ENCODE measurements at places on chromosomes 3 and 15.

GRCh38 chr3:25971736-25972135 is 181.8 kb downstream of the OXSM start:
- DNase-seq: no peak

GRCh38 chr3:47399016-47399415 is 18.2 kb downstream of the PTPN23 start:
- no peak for DNase-seq

DNA sequence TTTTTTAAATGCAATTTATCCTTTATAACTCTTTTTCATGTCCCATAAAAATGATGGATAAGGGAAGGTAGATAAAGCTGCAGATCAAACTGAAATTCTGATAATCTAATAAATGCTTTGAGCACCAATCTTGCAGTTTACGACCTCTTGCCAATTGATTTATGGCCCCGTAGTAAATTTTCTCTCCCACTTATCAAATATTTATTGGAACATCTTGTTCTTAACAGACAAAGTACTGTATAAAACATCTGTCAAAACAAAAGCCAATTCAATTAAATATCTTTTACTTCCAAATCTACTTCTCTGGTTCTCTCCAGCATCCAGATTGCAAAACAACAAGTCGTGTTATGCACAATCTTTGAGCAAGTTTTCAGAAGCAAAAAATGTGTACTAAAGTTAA is 34.6 kb downstream of the POLR2M start:
- DNase-seq: no peak

- no peak for DNase-seq
Observed at GRCh38 chr3:23756206-23756840, 49.4 kb upstream of the UBE2E1 start.

DNA sequence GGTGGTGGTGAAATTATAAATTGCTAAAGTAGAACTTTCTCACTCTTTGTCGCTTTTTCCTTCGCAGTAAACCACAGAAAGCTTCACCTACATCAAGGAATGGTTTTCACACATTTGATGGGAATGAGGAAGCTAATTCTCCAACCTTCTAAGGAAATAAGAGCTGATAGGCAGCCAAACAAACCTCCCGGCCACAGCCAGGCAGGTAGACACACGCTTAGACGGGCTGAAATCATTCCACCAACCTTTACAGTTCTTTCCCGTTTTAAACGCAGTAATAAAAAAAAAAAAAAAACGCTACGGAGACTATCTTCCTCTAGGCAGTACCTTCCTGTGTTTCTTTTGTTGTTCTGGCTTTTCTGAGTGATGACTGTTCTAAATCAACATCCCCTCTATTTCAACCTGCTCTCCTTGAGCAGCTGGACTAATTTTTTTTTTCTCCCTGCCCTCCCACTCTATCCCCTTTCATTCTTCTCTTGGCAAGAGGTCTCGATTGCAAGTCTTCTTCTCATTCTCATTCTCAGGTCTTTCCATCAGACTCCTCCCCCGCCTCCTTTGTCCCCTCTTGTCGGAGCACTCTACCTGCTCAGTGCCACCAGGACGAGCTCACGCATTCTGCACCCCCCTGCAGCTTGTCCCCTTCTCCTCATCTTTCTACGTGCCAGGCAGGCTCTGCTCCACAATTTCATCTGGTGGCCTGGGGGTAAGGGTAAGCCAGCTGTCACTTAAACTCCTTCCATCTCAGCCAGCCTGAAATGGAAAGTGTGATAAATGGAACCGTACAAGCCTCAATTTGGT is 391.1 kb upstream of the MDFIC2 start:
- DNase-seq: no peak

DNA sequence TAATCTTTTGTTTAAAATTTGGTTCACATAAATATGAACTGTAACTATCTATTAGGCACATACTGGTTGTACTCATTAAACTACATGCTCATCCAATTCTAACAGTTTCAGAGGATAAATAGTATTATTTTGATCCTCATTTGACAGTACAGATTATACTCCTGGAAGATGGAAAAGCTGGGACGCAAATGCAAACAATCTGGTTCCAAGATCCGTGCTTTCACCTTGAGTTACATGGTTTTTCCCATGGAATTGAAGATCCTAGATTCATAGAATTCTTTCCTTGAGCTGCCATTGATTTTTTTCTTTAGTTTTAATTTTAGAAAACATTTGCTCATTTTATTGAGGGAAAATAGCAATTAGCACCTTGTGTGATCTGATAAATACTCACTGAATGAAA is 285.8 kb downstream of the ROBO2 start:
- DNase-seq: no peak

GRCh38 chr3:194487289-194488054 is 670 bp upstream of the ATP13A3 start:
- DNase-seq: peak; percentile 69

- no peak for DNase-seq
Observed at GRCh38 chr3:149566292-149566975, 91.4 kb downstream of the WWTR1 start.

- DNase-seq: no peak
Observed at GRCh38 chr15:44033894-44034293, 161.2 kb downstream of the FRMD5 start.

- DNase-seq: no peak
Observed at GRCh38 chr15:57282686-57283085, 93.6 kb upstream of the CGNL1 start.

GRCh38 chr3:4846543-4846942 is 132.7 kb upstream of the BHLHE40 start:
- no peak for DNase-seq

GRCh38 chr3:133833267-133833666 is 27.7 kb downstream of the SRPRB start:
- DNase-seq: no peak

GRCh38 chr3:14884665-14885064 is 62.7 kb upstream of the NR2C2 start:
- DNase-seq: no peak

DNA sequence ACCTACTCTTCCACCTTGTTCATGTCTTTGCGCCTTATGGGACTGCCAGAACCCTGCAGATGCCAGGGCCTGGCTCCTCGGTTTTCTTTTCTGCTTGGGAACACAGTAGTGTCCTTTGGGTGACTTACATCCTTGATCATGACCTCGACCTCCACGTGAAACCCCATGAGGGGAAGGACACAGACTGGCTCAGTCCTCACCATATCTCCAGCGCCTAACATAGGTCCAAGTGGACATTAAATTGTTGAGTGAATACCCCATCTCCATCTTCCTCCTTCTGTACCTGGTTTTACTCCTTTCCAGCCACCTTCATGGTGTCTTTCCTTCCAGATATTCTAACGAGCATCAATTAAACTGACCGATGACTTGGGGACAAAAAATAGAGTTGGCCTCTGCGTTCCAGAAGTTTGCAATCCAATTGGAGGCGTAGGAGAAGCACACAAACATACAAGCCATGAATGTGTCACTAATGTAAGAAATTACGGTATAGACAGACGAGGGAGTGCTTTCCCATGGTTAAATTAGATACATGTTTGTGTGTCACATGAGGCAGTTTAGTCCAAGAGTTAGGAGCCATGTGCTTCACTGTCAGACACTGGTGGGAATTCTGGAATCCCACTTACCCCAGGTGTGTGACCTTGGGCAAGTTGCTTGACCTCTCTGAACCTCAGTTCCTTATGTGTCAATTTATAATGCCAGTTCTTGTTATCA is 907 bp upstream of the HERC1 start:
- DNase-seq: no peak

- no peak for DNase-seq
Observed at GRCh38 chr3:63333815-63334214, 55.7 kb downstream of the SYNPR start.

- DNase-seq: no peak
Observed at GRCh38 chr3:124438813-124439212, 291.4 kb upstream of the UMPS start.

- no peak for DNase-seq
Observed at GRCh38 chr15:87155771-87156170, 1076.1 kb downstream of the AGBL1 start.

DNA sequence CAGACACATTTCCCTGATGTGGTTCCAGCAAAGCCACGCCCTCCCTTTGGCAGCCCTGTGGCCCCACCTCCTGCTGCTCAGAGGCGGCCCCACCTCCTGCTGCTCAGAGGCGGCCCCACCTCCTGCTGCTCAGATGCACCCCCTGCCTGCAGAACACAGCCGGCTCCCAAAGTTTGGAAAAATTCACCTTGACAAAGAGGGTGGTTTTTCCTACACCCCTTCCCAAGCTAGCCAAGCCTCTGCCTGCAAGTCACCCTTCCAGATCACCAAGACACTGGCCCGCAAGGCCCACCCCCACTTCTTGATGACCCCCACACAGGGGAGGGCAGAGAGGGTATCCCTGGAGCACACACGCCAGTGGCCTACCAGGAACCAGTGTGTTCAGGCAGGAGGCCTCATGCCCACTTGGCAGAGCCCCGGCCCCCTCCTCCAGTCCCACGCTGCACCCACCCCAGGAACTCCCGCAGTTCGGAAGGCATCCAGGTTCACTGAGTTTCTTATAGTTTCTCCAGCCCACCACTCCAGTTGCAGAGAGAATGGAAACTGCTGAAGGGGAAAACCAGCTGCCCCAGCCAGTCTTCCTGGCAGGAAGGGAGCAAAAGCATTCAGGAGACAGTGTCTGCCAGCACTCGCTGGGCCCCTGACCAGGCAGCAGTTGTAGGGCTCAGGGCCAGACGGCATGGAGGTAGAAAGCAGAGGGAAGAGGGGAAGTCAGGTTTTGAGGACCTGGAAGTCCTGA is 2.3 kb upstream of the HAPLN3 start:
- peak; percentile 34 for DNase-seq

DNA sequence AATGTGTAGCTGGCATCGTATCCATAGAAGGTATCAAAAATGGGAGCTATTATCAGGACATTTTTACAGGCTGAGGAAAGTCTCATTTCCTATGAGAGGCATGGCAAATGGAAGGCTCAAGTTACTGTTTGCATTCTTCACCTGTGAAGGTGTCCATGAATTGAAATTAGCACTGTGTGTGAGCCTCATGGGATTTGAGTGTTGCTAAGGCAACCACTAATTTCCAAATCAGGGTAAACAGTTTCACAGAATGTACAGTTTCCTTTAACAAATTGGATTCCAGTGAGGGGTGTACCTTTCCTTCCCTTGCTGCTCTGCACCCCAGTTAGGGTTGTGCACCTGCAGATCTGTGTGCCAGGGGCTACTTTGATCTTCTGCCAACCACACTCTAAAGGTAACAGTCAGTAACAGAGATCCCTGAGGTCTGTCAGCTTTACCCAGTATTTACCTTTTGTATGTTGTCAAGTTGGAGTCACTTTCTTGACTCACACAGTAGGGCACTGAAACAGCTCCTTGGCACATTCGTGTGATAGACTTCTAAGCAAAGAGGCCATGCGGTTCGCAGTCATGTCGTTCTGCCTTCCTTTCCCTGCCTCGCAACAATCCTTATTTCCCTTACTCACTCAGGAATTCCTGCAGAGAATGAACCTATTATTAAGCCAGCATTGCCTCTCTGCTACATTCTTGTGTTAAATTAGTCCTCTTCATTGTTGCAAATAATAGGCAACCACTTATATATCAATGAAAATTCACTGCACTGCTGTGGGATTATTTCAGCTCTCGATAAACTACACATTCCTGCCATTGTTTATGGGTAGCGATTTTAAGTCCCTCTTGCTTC is 129.8 kb upstream of the GBE1 start:
- DNase-seq: no peak

GRCh38 chr3:189286188-189286587 is 114.4 kb downstream of the TPRG1 start:
- DNase-seq: no peak

GRCh38 chr3:107993771-107994170 is 97.1 kb downstream of the CD47 start:
- DNase-seq: no peak

GRCh38 chr15:74847432-74847831 is 4.5 kb upstream of the ULK3 start:
- no peak for DNase-seq

DNA sequence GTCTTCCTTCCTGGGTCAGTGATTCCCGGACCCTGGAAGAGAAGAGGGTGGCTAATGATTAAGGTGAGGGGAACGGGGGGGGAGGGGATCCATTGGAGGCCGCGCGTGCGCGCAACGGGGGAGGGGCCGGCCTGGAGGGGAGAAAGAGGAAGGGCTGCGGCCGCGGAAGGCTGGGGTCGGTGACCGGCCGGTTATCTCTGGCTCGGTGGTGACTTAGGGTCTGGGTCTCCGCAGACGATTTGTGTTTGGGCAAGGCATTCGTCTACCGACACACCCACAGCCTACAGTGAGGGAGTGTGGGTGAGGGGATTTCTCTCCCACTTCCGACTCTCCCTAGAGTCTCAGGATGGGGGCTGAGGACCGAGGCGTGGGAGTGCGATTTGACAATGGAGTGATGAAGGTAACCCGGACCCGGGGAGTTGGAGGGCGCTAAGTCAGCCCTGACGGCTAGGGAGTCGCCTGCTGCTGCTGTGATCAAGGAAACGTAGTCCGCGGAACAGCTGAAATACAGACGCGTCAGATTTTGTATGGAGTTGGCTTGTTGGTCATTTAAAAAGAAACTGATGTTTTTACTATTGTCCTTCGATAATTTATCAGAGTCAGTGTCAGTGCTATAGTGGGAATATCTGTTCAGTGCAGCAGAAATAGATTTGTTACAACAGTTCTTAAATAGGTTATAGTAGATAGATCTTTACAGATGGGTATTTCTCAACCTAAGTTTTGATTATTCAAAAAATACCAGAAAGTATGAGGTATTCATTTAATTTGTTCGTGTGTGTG is 733 bp downstream of the RNF111 start:
- DNase-seq: peak; percentile 47

GRCh38 chr3:42191443-42191747 is 74.6 kb downstream of the CCK start:
- DNase-seq: no peak

GRCh38 chr15:63490345-63491034 is 13.9 kb upstream of the USP3 start:
- peak; percentile 92 for DNase-seq

DNA sequence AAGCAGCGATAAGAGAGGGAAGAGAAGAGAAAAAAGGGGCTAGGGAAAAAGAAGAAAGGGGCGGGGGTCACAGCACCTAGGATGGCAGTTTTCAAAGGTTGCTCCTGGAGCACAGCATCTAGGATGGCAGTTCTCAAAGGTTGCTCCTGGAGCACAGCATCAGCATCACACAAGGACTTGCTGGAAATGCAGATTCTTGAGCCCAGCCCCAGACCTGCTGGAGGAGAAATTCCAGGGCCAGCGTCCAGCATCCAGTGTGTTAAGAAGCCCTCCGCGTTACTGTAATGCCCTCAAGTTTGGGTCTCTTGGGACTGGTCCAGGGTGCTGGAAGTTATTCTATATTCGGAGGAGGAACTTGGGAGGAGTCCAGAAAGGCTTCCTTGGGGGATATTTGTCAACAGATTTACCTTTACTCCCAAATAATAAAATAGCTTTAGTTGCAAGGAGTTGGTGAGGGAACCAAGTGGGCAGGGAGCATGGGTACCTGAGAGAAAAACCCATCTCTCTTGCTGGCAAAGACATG is 519.4 kb downstream of the SHQ1 start:
- DNase-seq: no peak

DNA sequence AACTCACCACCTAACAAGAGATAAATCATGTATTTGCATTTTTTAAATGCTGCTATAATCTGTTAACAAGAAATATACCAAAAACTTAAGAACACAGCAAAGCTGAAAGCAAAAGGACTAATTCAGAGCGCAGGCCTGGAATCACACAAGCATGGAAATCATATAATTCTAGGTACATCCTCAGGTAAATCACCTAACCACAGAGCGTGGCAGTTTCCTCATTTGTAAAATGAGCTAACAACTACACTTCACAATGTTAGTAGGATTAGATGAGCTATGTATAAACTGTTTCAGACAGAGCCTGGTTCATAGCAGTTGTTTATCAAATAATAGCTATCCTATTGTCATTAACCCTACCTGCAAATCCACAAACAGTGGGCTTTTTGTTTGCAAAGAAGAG is 146.4 kb downstream of the ERC2 start:
- DNase-seq: no peak

GRCh38 chr3:58994746-58995330 is 55.0 kb downstream of the CFAP20DC start:
- DNase-seq: peak; percentile 46

Data from AML-193 (cell line).